ENCODE measurements at places on chromosomes 2 and 18. TPM values are rescaled to one million over a fixed set of nuclear protein-coding genes. Genes with fewer than 3 reads are reported as not detected.

- no peak for DNase-seq
These were observed 221.0 kb downstream of the ZNF407 start for GRCh38 chr18:74818516-74819175.

DNA sequence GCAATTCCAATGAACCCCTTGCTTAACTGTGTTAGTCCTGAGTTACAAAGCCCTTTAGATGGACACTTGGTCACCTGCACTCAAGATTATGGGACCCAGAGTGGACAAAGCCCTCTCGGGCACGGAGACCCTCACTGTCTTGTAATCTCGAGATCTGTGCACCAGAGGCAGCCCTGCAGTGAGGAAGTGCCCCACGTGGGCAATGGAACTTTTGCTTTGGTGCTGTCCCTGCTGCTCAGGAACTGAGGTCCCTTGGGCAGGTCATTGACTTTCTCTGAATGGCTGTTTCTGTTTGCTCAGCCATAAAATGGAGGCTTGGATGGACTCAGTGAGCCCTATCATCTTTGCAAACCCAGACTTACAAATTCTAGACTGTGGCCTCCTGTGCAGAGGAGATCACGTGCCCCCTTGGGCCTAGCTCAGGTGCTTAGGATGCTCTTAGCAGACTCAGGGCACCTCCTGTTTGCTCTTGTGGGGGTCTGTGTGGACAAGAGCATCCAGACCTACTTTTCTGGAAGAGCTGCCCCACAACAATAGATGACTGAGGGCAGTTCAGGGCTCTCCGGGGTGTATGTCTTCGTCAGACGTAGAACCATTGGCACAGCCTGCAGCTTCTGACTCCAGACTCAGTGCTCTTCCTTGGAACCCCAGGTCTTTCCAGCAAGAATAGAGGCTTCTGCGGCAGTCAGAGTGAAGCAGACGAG is 94.5 kb upstream of the HS6ST1 start:
- peak; percentile 60 for DNase-seq

DNA sequence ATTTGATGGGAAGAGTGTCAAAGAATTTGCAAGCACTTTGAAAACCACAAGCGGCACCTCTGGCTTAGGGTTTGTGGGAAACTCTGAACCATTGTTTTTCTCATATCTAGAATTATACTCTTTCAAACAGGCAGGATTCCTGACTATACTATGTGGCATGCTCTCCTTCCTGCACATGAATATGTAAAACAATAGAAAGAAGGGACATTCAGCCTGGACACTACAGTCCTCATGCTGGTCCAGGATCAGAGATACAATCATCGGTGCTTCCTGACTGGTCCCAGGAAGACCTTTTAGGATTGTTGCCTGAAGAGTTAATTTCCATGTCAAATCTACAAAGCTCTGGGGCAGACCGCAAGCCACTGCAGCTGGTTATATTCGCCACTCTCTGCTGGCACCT is 55.7 kb upstream of the RASGRP3 start:
- DNase-seq = no peak

GRCh38 chr2:2389215-2389614 is 58.1 kb upstream of the MYT1L start:
- no peak for DNase-seq

- DNase-seq = no peak
These were observed 463.7 kb upstream of the RGPD4 start for GRCh38 chr2:107362993-107363392.

DNA sequence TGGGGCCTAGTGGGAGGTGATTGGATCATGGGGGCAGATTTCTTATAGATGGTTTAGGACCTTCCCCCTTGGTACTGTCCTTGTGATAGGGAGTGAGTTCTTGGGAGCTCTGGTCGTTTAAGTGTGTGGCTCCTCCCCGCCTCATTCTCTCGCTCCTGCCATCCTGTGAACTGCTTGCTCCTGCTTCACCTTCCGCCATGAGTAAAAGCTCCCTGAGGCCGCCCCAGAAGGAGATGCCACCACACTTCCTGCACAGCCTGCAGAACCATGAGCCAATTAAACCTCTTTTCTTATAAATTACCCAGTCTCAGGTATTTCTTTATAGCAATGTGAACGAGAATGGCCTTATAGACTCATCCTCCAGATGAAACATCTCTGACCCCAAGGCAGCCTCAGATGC is 101.5 kb downstream of the KCNF1 start:
- peak; percentile 54 for DNase-seq

GRCh38 chr2:23495661-23496114 is 110.7 kb downstream of the KLHL29 start:
- no peak for DNase-seq

DNA sequence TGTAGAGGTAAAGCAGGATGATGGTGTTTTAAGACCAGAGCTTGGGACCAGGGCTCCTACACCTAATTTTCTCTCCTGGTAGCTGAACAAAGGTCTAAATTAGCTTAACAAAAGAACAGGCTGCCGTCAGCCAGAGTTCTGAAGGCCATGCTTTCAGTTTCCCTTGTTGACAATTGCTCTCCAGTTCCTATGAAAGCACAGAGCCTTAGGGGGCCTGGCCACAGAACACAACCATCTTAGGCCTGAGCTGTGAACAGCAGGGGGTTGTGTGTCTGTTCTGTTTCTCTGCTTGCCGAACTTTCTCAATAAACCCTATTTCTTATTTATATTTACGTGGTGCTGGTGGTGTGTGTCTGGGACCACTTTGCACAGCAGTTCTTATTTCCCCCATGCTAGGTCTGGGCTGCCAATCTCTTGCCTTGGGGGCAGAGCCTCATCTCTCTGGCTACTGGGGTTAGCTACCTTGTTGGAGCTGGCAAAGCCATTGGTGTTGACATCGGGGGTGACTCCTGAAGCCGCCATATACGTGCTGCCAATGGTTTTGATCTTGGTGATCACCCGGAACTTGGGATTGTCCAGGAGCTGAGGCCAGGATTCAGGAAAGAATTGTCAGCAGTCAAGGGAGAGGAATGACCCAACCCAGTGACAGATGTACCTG is 29.0 kb downstream of the CENPO start:
- no peak for DNase-seq

GRCh38 chr2:69742322-69742952 is 503 bp downstream of the ANXA4 start:
- no peak for DNase-seq

- no peak for DNase-seq
These were observed 24.9 kb upstream of the COL5A2 start for GRCh38 chr2:189204322-189204941.

- no peak for DNase-seq
These were observed 578 bp downstream of the IWS1 start for GRCh38 chr2:127525691-127526131.

DNA sequence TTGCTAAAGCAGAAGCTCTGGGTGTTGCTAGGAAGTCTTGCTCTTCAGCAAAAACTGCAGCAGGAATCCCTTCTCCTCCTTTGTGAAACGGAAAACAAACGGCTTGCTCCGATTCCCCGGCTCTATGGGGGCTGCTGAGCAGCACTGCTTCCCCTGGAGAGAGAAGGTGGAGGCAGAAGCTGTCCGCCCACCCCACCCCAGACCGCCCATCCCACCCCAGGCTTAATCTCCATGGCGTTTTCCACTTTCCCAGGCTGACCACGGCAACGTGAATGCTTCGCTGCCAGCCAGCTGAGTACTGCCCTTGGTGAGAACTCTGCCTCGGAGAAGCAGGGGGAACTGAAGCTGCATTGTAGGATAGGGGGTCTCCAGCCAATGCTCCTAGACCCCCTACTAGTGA is 139.2 kb downstream of the BCL2 start:
- DNase-seq = no peak

DNA sequence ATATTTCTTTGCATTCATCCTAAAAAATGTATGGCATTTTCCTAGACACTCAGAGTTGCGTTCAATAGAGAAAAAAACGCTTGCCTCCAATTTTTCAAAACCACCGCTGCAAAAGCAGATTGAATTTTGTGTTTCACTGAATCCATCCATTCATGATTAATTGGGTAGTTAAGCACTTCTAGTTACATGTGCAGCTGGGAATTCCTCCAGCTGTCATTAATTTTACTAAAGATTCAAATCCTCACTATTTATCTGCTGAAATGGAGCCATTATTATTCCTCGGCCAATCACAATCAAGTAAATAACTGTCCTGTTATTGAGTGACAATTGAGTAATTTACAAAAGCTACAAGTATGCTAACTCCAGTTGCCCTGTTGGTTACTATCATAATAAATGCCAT is 75.8 kb upstream of the ARL5A start:
- DNase-seq = no peak

GRCh38 chr2:152611458-152612231 is 105.6 kb downstream of the PRPF40A start:
- no peak for DNase-seq

DNA sequence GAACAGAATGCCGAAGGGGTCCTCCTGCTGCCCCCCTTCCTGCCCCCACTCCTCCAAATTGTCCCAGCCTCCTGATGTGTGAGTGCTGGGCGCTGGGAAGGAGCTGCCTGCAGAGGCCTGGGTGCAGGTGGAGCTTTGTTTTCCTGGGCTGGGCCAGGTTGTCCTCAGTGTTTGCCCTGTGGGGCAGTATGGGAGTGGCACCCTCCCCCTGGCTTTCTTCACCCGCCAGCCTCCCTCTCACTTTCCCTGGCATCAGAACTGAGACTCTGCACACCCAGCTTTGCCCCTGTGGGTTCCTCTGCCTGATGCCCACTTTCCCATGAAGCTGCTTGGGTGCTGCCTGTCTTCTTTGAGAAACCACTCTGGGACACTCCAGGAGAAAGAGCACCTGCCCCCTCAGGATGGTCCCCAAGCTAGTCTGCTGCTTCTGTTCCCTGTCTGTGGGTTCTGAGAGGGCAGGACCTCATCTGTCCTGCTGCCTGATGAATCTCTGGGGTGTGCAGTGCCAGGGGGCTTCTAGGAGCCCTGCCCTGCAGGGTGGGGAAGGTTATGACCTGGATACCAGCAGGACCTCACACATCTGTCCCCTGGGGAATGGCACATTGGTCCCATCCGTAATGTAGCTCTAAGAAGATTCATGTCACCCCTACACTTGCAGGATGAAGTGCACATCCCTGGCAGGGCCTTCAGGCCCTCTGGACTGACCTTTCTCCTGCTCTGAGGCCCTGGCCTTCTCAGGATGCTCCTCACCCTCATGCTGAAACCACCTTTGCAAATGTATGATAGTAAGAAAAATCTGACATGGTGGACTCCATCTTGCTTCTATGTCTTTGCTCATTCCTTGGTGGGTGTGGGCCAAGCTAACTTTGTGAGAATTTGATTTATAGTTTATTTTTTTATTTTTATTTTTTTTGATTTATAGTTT is 146.8 kb upstream of the HS6ST1 start:
- no peak for DNase-seq

DNA sequence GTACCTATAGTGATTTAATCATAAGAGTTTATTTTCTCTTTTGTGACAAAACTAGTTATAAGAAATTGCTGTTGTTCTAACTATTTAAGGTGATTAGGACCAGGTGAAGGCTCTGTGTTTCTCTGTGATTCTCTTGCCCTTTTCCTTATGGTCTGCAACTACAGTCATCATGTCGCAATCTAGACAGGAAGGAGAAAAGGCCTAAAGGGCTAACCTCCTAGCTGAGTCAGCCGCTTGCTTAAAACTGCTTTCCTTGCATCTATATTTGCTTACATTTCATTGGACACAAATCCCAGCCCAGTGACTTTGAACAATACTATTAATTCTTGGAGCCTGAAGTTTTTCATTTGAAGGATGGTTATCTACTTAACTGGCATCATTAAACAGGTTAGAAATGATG is 93.1 kb downstream of the PIK3C3 start:
- DNase-seq = no peak

GRCh38 chr2:84472856-84473565 is 13.9 kb upstream of the SUCLG1 start:
- DNase-seq = no peak

GRCh38 chr2:157911750-157912149 is 35.6 kb upstream of the ACVR1 start:
- no peak for DNase-seq

DNA sequence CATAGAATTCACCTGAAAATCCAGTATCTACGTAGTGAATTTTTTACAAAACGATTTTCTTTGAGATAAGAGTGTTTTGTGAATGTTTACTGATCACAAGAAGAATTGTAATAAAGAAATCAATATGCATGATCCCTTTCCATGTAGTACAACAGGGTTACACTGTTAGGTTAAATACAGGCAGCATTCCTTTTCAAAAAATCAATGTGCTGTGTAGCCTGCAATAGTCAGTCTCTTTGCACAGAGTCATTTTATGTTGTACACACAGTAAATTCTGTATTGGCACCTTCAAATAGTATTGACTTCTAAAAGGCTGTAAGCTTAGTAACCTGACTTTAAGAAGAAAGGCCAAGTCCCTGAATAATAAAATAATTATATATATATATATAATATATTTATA is 63.3 kb downstream of the ZNF407 start:
- no peak for DNase-seq

DNA sequence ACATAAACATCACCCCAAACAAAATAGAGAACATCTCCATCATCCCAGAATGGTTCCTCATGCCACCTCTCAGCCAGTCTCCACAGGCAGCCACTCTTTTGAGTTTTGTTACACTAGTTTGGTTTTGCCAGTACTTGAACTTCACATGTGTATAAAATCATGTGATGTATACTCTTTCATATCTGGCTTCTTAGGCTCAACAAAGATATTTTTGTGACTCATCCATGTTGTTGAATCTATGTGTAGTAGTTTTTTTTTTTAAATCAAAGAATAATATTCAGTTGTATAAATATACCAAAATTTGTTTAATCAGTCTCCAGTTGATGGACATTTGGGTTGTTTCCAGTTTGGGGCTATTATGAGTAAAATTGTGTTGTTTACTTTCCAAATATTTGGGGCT is 75.9 kb downstream of the PMS1 start:
- DNase-seq = no peak

GRCh38 chr2:181312515-181312927 is 144.7 kb upstream of the ITGA4 start:
- no peak for DNase-seq

DNA sequence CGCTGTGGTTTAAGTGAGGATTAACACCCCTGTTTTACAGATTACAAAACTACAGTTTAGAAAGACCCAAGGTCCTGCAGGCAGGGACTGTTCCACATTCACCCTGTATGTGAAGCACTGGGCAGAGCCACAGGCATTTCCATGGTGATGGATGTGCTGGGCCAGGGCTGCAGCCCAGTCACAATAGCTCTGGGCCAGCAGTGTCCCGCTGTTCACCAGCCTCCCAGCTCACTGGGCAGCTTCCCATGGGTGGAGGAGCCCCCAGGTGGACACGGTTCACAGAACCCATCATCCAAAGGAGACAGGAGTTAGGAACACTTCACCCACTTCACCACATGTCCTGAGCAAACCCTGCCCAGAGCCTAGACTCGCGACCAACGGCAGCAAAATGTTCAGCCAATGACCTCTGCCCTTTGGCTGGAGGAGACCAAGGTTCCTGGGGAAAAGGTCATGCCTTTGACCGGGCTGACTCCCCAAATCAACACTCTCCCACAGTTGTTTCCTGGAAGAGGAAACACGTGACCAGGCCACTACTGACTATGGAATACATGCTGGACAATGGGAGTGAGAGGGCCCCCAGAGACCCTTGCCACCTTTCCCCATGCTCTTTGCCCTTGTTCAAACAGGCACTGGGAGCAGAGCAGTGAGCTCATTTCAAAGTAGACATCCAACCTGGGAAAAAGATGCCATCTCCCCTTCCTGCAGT is 28.0 kb upstream of the SLC35F6 start:
- DNase-seq = no peak

- DNase-seq = no peak
These were observed 33.7 kb downstream of the NRP2 start for GRCh38 chr2:205715831-205716525.

Gene CCDC68
- total RNA-seq = 2.5 TPM

Gene SNORC
- total RNA-seq = 0.79 TPM

Gene STON1
- 47.9 TPM for total RNA-seq

Gene PRSS56
- not detected for total RNA-seq

Gene PSMA8
- total RNA-seq = not detected

Gene EGR4
- not detected for total RNA-seq

Gene SCN2A
- 0.62 TPM for total RNA-seq

Gene OTOS
- not detected for total RNA-seq
